ENCODE measurements at places on chromosomes 7 and 10. TPM values are rescaled to one million over a fixed set of nuclear protein-coding genes. Genes with fewer than 3 reads are reported as not detected.

Gene TMEM26
- 1.6 TPM for polyA plus RNA-seq

Gene CNNM1
- polyA plus RNA-seq, result 0.75 TPM

Gene AKR1C8
- polyA plus RNA-seq, result not detected

Gene GIMAP4
- not detected for polyA plus RNA-seq

Gene SPDYE16
- polyA plus RNA-seq, result 0.03 TPM

Measured in H1 (cell line).